M059J (cell line): ENCODE measurements at places on chromosomes 2 and 18. TPM values are rescaled to one million over a fixed set of nuclear protein-coding genes. Genes with fewer than 3 reads are reported as not detected.

The POMC gene
- not detected in 2 replicates for total RNA-seq

The FOXD4L1 gene
- total RNA-seq, result 0.07 TPM in 1 of 2 replicates, not detected in the other

The PHOSPHO2 gene
- 3.9 and 5.8 TPM in 2 replicates for total RNA-seq

The DRC1 gene
- not detected in 2 replicates for total RNA-seq

The TTR gene
- total RNA-seq, result not detected in 2 replicates

The LOXHD1 gene
- not detected in 2 replicates for total RNA-seq

The FAM110C gene
- 0.15 TPM in 1 of 2 replicates, not detected in the other for total RNA-seq
